Uterine smooth muscle cell (primary cell): ENCODE measurements at places on chromosomes 3 and 15. TPM values are rescaled to one million over a fixed set of nuclear protein-coding genes. Genes with fewer than 3 reads are reported as not detected.

The RASL12 gene
- 0.87 and 4.1 TPM in 2 replicates for total RNA-seq

The EXD1 gene
- 0.11 TPM in 1 of 2 replicates, not detected in the other for total RNA-seq

The CGNL1 gene
- total RNA-seq, result 0.66 and 1.5 TPM in 2 replicates

The LDHAL6B gene
- under 0.01 TPM in 1 of 2 replicates, not detected in the other for total RNA-seq

The SORD gene
- total RNA-seq, result 12.2 and 12.4 TPM in 2 replicates

The AGBL1 gene
- total RNA-seq, result not detected in 2 replicates

The FRMD5 gene
- 11.1 and 12.4 TPM in 2 replicates for total RNA-seq

The MESP2 gene
- 0.55 and 0.75 TPM in 2 replicates for total RNA-seq

The C3orf22 gene
- total RNA-seq, result not detected in 2 replicates

The OIP5 gene
- total RNA-seq, result 3.2 and 12.1 TPM in 2 replicates

The FANCD2OS gene
- not detected in 2 replicates for total RNA-seq

The COL6A5 gene
- total RNA-seq, result under 0.01 TPM in 1 of 2 replicates, not detected in the other

The ITGB5 gene
- 368 and 653 TPM in 2 replicates for total RNA-seq

The CLRN1 gene
- not detected in 2 replicates for total RNA-seq

The POPDC2 gene
- 0.50 and 6.3 TPM in 2 replicates for total RNA-seq

The NR1I2 gene
- total RNA-seq, result 0.12 TPM in 1 of 2 replicates, not detected in the other

The CAPN7 gene
- total RNA-seq, result 31.0 and 43.5 TPM in 2 replicates

The ZNF860 gene
- total RNA-seq, result 0.37 and 0.66 TPM in 2 replicates

The RAB5A gene
- 65.1 and 65.5 TPM in 2 replicates for total RNA-seq

The PHLDB2 gene
- 47.4 and 70.1 TPM in 2 replicates for total RNA-seq

The CEP19 gene
- 3.2 and 4.4 TPM in 2 replicates for total RNA-seq

The CACNA2D3 gene
- not detected in 2 replicates for total RNA-seq

The GOLGA8G gene
- total RNA-seq, result not detected in 2 replicates
